ENCODE measurements at places on chromosomes 16 and 17. TPM values are rescaled to one million over a fixed set of nuclear protein-coding genes. Genes with fewer than 3 reads are reported as not detected.

- DNase-seq, result peak; percentile 73
These were observed 55.4 kb downstream of the TNRC6C start for GRCh38 chr17:78013683-78014467.

- DNase-seq, result no peak
These were observed 10.0 kb upstream of the ATP2A3 start for GRCh38 chr17:3974138-3974687.

Gene PGAP3
- total RNA-seq, result 14.2 TPM

DNA sequence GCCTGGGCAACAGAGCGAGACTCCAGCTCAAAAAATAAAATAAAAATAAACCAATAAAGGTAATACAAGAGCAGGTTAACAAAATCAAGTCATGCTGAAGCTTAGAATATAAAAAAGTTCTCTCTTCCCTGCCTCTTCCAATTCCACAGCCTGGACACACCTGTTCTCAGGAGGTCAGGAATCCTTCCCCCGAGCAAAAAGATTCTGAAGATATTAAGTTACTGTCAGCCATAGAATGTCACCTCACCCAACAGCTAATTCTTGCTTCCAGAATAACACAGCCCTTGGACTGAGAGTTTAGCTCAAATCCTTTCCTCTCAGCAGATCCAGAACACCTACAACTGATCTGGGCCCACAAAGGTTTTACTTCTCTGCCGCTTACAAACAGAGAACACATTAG, 27.1 kb downstream of the SLC39A11 start:
- DNase-seq, result no peak

- DNase-seq, result no peak
These were observed 594.8 kb upstream of the CDH5 start for GRCh38 chr16:65771707-65772106.

GRCh38 chr17:4934173-4934979, 2.3 kb downstream of the GP1BA start:
- peak; percentile 63 for DNase-seq

- no peak for DNase-seq
These were observed 6.2 kb downstream of the LLGL2 start for GRCh38 chr17:75531721-75532072.

Gene HIGD1B
- total RNA-seq, result not detected

Gene CLEC3A
- total RNA-seq, result not detected

GRCh38 chr16:67648088-67648763, 3.3 kb downstream of the CARMIL2 start:
- no peak for DNase-seq

- peak; percentile 15 for DNase-seq
These were observed 10.9 kb downstream of the HSPB9 start for GRCh38 chr17:42133461-42134041.

DNA sequence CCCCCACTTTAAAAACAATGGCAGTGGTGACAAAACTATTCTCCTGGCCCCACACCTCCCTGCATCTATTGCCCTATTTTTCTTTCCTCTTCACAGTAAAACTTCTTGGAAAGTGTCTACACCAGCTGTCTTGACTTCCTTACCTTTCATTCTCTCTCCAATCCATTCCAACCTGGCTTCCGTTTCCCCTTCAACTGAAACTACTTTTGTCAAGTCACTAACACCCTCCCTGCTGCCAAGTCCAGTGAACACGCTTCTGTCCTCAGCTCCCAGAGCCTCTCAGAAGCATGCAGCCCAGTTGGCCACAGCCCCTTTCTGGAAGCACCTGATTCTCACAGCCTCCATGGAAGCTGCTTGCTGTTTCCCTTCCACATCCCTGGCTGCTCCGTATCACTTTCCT, 4.0 kb upstream of the SCN4A start:
- DNase-seq, result no peak

DNA sequence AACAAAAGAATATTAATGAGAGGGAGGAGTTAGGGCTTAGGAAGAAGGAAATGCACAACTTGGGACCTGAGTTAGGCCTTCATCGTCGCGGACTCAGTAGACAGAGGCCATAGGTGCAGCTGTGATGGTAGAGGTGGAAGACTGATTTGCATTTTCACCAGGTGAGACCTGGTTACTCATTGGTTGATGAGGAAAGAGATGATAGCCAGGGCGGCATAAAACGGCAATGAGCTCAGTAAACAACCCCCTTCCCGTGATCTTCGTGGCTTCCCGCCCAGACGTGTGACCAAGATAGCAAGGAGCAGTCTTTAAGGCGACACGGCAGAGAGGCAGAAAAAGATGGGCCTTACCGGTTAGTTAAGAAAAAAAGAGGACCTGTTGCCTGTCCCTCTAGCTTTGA, at the start of gene TMC5:
TSS of gene TMC5 (plus strand) at position 244 of the 400 bp plus-strand sequence. CDS start 22,156 bp downstream, outside the sequence.
- DNase-seq, result no peak

Gene LITAFD
- not detected for total RNA-seq

- peak; percentile 68 for DNase-seq
These were observed 32.6 kb downstream of the DCUN1D3 start for GRCh38 chr16:20867585-20867984.

- DNase-seq, result peak; percentile 38
These were observed 84.5 kb upstream of the HSBP1 start for GRCh38 chr16:83723244-83723643.

Gene TRPV2
- 25.8 TPM for total RNA-seq

GRCh38 chr17:31593806-31594205, 202.3 kb downstream of the RAB11FIP4 start:
- DNase-seq, result peak; percentile 95

Gene HAS3
- total RNA-seq, result 0.43 TPM

Gene SRR
- 24.2 TPM for total RNA-seq

DNA sequence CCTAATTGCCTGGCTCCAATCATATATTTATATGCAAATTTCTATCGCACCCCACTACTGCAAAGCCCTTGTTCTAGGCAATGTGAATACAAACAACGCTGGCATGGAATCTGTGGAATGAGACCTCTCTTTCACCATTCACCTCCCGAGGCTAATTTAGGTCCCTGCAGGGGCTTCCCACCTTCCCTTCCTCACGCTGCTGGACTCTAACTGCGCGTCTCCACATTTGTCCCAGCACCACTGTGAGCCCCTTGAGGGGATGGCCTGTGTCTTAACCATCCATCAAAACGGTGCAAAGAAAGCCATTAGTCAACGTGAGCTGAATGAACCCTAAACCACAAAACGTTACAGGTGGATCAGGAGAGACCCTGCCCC, 1.6 kb downstream of the TMEM114 start:
- no peak for DNase-seq

Gene VAT1L
- 7.1 TPM for total RNA-seq

GRCh38 chr17:75244133-75244866, 17.1 kb downstream of the GGA3 start:
- DNase-seq, result no peak

DNA sequence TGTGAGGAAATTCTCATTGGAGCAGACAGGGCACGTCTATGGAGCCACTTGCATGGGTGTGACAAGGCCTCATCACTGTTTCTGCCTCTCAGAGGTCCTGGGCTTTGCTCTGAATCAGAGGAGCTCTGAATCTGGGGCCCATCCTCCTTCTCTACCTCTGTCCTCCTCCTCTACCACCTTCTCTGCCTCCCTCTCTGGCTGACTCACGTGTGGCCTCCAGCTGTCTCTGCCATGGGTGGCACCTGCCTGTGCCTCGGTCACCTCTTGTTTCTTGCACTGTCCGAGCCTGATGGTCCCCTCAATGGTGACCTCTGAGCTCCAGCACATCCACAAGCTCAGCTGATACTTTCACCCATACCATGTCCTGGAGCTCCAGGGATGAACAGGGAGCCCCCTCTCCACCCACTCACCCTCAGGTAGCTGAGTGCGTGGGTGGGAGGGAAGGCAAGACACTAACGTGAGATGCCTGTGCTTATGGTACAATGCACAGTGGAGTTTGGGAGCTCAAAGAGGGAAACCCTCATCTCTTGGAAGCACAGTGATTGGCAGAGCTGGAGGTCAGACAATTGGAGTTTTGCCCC, 116.4 kb upstream of the CRHR1 start:
- DNase-seq, result no peak
